NCI-H2171 (cell line): ENCODE measurements at places on chromosomes 5 and 9.

DNA sequence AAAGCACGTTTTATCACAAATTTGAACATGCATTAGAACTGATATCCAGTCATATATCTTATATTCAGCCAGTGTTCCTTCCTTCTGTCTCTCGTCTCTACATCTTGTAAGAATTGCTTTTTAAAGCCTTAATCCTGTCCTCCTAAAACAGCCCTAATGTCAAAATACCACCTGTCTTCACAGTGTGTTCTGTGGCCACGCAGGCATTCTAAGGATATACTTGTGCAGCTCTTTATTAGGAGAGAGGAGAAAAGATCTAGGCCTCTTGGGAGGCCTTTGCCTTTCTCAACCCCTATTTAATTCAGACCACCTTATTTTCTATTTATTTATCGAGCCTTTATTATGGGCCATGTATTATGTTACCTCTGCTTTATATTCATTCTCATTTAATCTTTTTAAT lies 78.3 kb downstream of the MAN2A1 start:
- no peak for DNase-seq

GRCh38 chr9:68925175-68925574 lies 88.7 kb downstream of the PRKACG start:
- DNase-seq = no peak

GRCh38 chr5:136058039-136058971 lies 29.5 kb downstream of the TGFBI start:
- DNase-seq = no peak

DNA sequence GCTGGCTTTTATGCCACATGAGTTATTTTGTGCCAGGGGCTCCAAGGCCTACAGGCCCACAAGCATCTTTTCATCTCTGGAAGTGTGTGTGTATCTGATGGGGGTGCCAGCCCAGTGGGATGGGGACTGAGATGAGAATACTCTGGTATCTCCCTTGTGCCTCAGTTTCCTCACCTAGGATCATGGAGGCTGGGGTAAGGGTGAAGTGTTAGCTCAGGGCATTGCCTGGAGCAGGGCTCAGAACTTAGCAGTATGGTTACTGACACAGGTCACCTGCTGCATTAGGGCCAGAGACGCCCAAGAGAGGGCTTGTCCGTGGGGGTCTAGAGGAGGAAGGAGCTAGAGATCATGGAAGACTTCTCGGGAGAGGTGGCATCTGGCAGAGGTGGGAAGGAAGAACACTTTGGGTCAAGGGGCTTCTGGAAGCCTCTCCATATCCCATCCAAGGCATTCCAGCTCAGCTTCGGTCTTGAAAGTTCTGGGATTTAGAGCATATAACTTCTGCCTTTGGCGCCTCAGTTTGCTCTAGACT lies 742 bp upstream of the WNK2 start:
- DNase-seq = no peak

- DNase-seq = no peak
Observed at GRCh38 chr5:117357886-117358285, 783.3 kb upstream of the SEMA6A start.
